Ureter (tissue), 1 donor: ENCODE measurements at places on chromosomes 11 and 22.

DNA sequence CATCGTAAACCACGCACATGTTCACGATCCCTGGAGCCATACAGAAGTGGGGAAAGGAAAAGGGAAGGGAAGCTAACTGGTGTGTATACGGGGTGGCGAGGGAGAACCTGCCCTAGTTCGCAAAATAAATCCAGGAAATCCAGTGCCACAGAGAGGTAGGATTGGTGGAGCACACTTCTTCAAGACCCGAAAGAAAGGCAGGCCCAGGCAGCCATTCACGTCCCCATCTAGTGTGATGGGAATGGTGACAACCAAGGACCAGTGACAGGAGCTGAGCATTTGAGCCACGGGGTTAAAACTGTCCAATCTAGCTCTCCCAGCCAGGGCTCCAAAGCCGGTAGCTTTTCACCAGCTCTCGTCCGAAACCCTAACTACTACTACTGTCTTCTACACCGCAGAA lies 53.7 kb downstream of the IGSF9B start:
- DNase-seq = no peak

- no peak for DNase-seq
Observed at GRCh38 chr22:27245056-27245455, 556.5 kb downstream of the MN1 start.

DNA sequence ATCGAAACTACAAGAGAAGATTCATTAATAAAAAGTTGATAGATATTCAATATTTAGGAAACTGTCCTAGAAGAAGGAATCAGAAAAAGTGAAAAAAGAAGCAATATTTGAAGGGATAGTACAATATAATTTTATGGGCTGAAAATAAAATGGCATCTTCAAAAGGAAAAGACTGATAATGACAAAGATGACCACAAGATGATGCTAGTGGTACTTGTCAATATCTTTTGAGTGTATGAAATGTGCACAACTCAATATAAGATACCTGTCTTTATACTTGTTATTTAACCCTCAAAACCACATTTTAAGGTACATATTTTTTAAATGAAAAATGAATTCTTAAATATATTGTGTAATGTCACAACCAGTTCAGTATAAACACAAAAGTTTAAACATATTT lies 1059.6 kb upstream of the RAG2 start:
- DNase-seq = no peak

- DNase-seq = peak; percentile 5
Observed at GRCh38 chr11:19594326-19594725, 118.3 kb upstream of the NAV2 start.

GRCh38 chr11:66071381-66071801 lies 1.3 kb downstream of the PACS1 start:
- no peak for DNase-seq

- no peak for DNase-seq
Observed at GRCh38 chr11:11605821-11606450, 15.9 kb downstream of the GALNT18 start.
